Pancreas (tissue), 10 donors: ENCODE measurements at places on chromosomes 3 and 15. TPM values are rescaled to one million over a fixed set of nuclear protein-coding genes. Genes with fewer than 3 reads are reported as not detected.

CHL1 gene
- 1.9 TPM for polyA plus RNA-seq

GRCh38 chr3:23805633-23806533 lies at the start of gene UBE2E1:
TSS of gene UBE2E1 (plus strand) at chr3:23805955. CDS start at chr3:23807270, 1,315 bp downstream.
- peak; percentile 67 for DNase-seq

GRCh38 chr15:70323111-70323851 lies 225.6 kb upstream of the TLE3 start:
- DNase-seq = no peak

- no peak for DNase-seq
Measured at GRCh38 chr3:157231071-157231470, 71.1 kb upstream of the CCNL1 start.

ARPP21 gene
- polyA plus RNA-seq = not detected

DNA sequence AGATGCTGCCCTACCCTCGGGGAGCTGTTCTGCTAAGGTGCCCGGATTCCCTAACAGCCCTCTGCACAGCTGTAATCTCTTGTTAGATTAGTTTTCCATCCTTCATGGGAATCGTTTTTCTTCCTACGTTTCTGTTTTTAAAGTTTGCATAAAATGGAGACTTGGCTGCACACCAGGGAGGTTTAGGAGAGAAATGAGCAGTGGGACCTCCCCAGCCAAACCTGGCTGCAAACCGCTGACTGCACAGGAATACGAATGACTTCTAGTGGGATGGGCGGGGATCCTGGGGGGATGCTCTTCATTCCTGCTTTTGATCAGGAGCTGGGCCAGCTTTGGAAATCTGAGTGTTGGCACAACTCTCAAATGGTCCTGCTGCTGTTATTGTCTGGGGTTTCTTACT lies 77.5 kb downstream of the THSD4 start:
- DNase-seq = no peak

- DNase-seq = no peak
Measured at GRCh38 chr15:70870051-70870450, 16.1 kb upstream of the LARP6 start.

GRCh38 chr15:99230867-99231266 lies 18.5 kb downstream of the TTC23 start:
- DNase-seq = no peak

CCDC191 gene
- polyA plus RNA-seq = 8.7 TPM

GRCh38 chr3:57331078-57331610 lies 38.7 kb upstream of the ASB14 start:
- DNase-seq = no peak

ASB14 gene
- polyA plus RNA-seq = 0.02 TPM

TMEM158 gene
- polyA plus RNA-seq = 4.8 TPM

HTR3E gene
- not detected for polyA plus RNA-seq

DNA sequence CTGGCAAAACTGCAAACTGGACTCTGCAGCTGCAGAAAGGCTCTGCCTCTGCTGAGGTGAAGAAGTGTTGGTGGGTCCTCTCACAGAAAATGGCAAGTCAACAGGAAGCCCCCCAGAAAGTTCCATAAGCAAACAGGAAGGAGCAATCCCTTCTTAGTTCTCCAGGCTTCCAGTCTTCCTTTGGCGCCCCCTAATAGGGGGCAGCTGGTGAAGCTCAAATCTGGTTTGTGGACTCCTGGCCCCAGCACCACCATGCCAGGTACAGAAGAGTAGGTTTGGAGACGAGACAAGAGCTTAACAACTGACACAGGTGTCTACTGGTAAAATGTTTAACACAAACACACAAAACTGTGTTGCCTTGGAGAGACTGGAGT lies 35.5 kb downstream of the LEO1 start:
- no peak for DNase-seq

DNA sequence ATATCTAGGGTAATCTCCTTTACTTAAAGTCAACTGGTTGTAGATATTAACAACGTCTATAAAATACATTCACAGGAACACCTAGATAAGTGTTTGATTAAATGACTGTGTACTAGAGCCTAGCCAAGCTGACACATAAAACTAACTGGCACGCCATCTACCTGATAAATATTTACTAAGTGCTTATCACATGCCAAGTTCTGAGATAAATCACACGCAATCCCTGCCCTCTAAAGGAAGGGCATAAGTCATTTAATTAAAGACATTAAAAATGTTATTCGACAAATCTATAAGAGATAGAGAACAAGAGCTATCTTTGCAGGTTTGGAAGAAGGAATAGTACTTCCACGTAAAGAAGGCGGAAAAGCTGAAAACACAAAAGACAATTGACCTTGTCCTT lies 11.1 kb upstream of the MB21D2 start:
- DNase-seq = no peak

RBP2 gene
- polyA plus RNA-seq = 1.4 TPM

- DNase-seq = peak; percentile 87
Measured at GRCh38 chr3:13022348-13023234, 50.6 kb downstream of the IQSEC1 start.

SKOR1 gene
- polyA plus RNA-seq = 0.30 TPM

DNA sequence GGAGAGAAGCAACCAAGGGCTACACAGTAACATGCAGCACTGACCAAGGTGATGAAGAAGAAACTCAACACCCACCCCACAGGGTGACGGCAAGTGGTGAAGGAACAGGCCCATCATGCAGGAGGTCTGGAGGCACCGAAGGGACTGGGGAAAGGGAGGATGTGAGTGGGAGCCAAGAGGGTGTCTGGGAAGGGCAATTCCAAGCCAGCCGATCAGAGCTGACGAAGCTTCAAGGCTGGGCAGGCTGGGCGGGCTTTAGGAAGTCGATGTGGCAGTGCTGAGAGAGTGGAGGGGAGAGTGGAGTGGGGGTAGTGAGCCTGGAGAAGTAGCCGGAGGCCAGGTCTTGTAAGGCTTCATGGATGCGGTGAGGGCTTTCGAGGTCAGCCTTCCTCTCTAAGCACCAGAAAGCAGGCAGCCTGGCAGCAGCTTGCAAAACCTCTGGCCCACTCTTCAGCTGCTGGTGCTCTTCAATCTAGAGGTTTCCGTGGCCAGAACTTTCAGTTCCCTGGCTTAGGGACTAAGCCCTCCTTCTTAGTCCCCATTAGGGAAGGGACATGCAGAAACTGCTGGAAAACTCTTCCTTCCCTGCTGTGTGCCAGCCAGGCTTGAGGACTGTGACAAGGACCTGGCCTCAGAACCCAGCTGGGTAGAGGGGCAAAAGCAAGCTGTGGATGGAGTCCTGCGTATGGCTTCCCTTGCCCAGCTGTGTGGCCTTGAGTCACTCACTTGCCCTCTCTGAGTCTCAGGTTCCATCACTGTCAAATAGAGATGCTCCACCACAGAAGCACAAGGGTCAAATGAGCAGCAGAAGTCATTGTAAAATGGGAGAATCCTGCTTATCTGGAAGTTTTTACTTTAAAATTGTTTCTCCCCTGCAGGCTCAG lies 72.1 kb downstream of the TLE3 start:
- no peak for DNase-seq

GRCh38 chr3:24100696-24101402 lies 155.8 kb downstream of the NR1D2 start:
- no peak for DNase-seq

DNA sequence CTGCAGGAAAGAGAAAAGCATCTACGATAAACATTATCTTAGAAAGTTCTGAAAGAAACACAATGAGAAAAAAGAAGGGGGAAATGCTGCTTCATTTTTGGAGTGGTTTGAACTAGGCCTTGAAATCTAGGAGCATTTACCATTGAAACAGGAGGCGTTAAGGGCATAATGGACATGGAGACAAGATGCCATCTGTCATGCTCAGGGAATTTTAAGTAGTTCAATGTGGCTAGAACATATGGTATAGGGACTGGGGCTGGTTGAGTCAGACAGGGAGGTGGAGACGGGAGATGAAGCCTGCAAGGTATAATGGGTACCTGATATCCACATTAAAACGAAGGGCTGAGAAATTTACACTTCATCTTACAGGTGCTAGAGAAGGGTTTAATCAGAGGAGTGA lies 10.4 kb upstream of the PLAAT1 start:
- DNase-seq = no peak

DNA sequence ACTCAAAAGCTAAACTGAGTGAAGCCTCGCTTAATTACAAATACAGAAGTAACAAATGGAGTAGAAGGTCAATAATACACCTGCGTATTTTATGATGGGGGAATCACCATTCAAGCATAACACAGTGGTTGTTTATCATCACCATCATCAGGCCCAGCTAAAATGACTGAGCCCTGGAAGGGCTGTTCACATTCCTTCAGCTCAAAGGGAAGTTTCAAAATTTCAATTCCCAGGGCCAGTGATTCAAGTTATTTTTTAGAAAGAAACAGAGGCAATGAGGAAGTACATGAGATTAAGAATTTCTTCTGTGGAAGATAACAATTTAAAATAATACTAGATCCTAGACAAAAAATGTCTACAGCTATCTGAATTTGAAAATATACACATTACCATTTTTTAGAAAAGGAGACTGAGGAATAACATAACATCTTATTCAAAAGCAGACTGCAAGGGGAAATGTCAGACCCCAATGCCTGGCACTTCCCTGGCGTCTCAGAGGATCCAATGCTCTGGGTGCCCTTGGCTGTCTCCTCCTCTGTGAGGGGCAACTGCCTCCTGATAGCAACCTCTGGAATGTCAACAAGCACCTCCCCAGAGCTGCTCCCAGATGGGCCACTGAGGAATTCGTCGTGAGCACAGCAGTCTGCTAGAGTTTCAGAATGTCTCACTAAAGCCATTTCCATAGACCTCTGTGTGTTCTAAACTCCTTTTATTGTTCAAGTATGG lies 22.8 kb downstream of the EHD4 start:
- no peak for DNase-seq

LRRN1 gene
- polyA plus RNA-seq = 1.7 TPM

CLRN1 gene
- polyA plus RNA-seq = not detected

GRCh38 chr15:58467121-58467721 lies 35.4 kb downstream of the LIPC start:
- no peak for DNase-seq

- DNase-seq = no peak
Measured at GRCh38 chr3:13894096-13894806, 14.4 kb upstream of the WNT7A start.

DNA sequence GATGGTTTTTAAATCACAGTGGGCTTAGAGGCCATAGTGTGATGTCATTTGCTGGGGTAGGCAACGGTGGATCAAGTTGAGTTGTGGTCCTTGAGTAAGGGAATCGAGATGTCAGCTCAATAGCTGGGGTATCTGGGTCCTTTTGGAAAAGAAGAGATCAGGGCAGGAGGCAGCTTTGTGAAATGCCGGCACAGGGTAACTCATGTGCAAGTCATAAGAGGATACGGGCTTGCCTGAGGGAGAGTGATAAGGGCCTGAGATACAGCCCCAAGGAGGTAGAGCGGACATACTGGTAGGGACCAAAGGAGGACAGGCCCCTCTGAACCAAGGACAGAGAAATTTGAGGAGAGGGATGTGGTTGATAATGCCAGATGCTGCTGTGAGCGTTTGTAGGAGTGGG lies 4.2 kb upstream of the FAM131A start:
- DNase-seq = no peak

C3orf52 gene
- polyA plus RNA-seq = 11.2 TPM

DNA sequence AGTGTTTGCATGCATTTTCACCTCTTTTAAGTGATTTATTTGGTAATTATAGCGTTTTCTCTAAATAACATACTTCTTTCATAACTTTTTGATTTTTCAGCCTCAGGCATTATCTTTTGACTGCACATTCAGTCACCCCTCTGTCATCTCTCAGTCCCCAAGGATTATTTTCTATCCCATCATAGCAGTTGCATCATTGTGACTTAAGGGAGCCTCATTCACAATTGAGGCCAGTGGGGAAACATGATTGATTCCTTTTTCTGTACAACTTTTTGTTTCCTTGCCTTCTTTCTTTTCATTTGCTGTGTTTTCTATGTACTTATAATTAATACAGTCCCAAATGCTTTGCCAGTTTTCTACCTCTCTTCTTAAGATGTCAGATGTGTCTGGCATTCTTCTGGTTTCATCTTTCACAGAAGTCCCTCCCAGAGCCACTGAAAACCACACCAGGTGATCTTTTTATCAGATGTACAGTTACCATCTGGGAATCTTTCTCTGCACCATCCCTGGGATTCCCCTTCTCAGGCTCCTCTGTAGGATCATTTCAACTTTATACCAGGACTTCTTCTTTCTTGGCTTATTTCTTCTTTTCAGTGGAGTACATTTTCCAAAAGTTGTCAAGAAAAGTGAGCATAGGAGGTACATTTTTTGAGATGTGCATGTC lies 151.4 kb downstream of the RAP2B start:
- no peak for DNase-seq
